ENCODE measurements at places on chromosomes 6 and 20.

GRCh38 chr6:14948586-14949245 is 297.2 kb upstream of the JARID2 start:
- DNase-seq: no peak

DNA sequence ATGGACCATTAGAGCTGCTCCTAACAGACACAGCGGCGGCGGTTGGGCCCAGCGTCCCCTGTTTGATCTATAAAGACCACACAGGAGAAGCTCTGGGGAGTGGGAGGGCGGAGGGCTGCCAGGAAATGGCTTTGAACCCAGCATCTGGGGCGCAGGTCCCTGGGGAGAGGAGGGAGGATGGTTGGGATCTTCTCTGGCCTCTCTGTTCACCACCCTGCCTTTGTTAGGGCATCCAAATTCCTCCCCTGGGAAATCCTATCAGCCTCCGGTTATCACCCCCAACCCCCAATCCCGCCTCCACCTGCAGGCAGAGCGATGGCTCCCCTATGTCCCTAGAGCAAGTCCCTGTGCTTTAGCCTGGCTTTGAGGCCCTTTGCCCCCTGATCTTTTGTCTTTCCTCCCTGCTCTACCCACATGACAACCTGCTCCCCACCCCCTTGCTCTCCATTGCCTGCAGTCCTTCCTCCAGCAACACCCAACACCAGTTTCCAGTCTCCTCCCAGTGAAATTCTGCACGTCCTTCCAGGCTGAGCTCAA is 7.1 kb downstream of the XKR7 start:
- no peak for DNase-seq

- DNase-seq: no peak
Measured at GRCh38 chr6:106448000-106448426, 87.5 kb downstream of the CRYBG1 start.

DNA sequence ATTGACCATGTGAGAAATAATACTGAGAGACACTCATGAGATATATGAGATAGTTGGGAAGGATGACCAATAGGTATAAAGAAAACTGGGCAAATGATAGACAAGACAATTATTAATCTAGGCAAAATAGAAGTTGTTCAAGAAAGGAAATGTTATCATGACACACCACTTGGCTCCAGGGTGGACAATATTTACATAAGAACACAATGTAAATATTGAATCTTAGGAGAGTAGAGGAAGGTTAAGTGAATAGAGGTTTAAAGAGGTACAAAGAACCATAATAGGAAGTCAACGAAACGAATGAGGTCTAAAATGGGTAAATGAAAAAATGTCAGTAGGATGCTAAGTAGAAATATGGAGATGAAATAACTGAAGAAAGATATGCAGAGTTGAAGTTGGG is 126.5 kb downstream of the MBOAT1 start:
- DNase-seq: no peak

- no peak for DNase-seq
Measured at GRCh38 chr6:165090242-165090641, 219.2 kb downstream of the C6orf118 start.

DNA sequence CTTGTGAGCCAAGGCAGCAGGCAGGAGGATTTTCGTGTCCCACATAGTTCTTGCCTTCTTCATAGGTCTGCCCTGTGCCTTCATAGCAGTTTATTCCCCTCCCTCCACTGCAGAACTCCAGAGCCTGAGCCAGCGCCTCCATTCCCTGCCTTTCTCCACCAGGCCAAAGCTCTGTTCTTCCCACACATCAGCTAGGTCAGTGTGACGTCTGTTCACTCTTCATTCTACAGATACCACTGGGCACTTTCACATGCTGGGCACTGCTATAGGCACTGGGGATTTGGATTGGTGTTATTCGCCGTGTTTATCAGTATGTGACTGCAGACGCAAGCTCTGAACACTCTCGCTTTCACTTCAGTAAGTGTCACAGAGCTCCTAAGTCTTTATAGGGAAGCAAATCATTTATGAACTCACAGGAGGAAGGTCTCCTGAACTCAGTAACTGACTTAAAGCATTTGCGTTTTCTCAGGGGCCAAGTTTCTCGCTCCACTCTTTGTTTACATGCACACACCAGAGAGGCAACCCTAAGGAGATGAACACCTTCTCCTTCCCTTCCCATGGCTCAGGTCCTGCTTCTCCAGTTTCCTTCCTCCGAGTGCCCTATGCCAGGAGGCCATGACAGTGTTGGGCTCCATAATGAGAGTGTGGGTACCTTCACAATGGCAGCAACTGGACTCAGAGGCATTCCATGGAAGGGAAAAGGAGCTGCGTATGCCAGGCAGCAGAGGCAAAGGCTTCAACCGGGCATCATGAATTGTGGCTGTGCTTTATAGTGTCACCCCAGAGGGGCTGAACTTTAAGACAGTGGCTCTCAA is 6.3 kb upstream of the APMAP start:
- no peak for DNase-seq

- no peak for DNase-seq
Measured at GRCh38 chr6:75479712-75480111, 13.9 kb downstream of the FILIP1 start.

- no peak for DNase-seq
Measured at GRCh38 chr6:35080821-35081425, 60.2 kb downstream of the TCP11 start.

- no peak for DNase-seq
Measured at GRCh38 chr6:152054441-152054840, 247.0 kb downstream of the ESR1 start.

DNA sequence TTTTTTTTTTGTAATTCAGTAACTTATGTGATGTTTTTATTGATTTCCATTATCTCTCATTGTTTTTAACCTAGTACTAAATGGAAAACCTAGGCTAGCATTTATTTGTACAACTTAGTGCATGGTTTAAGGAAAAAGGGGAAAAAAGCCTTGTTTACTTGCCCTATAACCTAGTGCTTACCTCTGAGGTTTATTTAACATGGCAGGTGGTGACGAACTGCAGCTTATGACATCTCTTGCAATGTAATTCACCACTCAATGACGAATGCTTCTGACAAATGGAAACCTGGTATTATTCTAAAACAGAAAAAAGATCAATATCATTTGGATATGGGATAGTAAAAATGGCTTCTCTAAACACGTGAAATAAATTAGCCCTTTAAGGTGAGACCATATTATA is 618.6 kb upstream of the FLRT3 start:
- DNase-seq: no peak

DNA sequence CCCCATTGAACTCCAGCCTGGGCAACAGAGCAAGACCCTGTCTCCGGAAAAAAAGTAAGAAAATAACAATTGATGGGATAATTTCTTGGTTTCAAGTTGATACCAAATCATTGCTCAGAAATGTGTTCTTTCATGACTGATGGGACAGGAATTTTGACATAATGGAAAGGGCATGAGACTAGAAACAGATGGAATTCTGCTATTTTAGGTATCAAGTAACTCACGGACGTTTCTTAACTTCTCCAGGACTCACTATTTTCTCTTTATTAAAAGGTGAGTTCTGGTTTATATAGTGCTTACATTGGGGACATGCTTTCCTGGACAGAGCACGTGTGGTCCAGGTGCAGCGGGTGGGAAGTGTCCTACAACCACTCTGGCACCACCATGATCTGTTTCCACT is 6.0 kb upstream of the DSP start:
- no peak for DNase-seq

- no peak for DNase-seq
Measured at GRCh38 chr6:156113631-156114030, 658.0 kb upstream of the NOX3 start.

DNA sequence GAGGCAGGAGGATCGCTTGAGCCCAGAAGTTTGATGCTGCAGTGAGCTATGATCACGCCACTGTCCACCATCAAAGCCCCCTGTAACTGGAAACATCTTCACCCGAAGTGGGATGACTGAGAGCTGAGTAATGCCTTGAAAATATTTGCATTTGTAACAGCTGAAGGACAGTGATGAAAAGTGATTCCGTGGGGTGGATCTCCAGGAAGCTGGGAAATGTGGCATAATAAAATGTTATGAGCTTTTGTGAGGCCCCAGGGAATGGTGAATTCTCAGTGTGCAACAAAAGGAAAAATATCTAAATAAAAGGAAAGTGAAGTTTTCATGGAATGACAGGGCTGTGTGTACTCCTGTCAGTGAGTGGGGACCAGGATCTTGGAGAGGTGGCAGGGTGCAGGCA is 92.0 kb downstream of the JAG1 start:
- DNase-seq: no peak

- DNase-seq: no peak
Measured at GRCh38 chr6:128606611-128607010, 86.2 kb upstream of the PTPRK start.

Data from GM13977 (cell line).